ENCODE measurements at places on chromosomes 6 and 20.

- no peak for ATAC-seq
Observed at GRCh38 chr6:121651420-121651819, 216.0 kb downstream of the GJA1 start.

GRCh38 chr6:90364286-90364685 is 67.6 kb upstream of the BACH2 start:
- no peak for ATAC-seq

DNA sequence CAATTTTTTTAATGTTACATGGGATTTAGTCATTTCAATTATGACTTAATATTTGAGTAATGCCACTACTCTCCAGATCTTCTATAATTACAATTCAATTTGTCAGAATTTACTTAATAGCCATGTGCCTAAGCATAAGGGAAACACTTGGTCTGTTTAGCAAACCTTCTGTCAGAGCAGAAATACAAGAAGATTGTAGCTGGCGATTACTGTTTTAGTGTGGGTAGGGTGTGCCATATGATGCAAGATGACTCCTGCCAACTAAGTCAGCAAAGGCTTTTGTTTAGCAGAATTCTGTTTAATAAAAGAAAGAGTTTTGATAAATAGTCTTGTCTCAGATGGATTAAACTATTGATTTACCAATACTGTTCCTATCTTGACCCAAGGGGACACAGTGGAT is 455.4 kb downstream of the RNF144B start:
- no peak for ATAC-seq

GRCh38 chr6:31351401-31352309 is 5.3 kb downstream of the HLA-B start:
- peak; percentile 48 for ATAC-seq

GRCh38 chr6:135095716-135096115 is 41.1 kb upstream of the HBS1L start:
- no peak for ATAC-seq
